ENCODE measurements at places on chromosomes 5 and 9.
A peak's percentile ranks its signal among the peaks of the same experiment; 100 is the strongest.

DNA sequence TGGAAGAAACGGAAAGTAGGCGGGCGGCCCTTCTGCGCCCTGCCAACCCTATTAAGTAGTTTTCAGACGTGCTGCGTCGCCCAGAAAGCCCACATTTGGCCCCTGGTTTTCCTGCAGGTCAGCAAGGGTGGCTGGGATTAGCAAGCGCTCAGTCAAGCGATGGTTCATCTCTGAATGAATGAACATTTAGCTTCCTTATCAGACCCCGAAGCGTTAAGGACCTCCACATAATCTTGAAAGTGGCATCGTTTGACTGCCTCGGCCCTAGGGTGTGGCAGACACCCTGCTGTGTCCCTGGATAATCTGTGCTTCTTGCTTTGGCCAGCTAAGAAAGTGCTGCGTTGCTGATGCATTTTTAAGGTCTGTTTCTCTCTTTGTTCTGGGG lies 684 bp downstream of the TOR1B start:
- DNase-seq = no peak

DNA sequence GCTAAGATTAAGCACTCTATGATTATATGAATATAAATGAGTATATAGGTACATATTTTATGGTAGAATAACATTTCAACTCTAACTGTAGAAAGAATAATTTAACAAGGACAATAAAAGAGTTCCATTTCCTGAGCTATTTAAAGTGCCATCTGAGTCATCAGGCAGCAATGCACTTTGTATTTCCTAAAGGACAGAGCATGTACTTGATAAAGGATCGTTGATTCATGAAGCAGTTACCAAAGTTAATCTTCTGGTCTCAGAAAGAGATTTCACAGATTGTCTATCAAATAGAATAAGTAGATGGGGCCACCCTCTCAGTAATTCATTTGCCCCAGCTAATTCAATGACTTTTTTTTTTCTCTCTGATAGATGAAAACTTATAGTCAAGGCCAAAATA lies 747.8 kb downstream of the CDH18 start:
- no peak for DNase-seq

DNA sequence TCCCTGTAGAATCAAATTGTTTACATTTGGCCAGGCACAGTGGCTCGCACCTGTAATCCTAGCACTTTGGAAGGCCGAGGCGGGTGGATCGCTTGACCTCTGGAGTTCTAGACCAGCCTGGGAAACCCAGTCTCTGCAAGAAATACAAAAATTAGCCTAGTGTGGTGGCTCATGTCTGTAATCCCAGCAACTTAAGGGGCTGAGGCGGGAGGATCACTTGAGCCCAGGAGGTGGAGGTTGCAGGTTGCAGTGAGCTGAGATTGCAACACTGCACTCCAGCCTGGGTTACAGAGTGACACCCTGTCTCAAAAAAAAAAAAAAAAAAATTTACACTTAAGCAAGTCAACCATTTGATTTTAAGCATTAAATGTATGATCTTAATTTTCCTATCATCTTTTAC lies 17.5 kb upstream of the IQGAP2 start:
- no peak for DNase-seq

DNA sequence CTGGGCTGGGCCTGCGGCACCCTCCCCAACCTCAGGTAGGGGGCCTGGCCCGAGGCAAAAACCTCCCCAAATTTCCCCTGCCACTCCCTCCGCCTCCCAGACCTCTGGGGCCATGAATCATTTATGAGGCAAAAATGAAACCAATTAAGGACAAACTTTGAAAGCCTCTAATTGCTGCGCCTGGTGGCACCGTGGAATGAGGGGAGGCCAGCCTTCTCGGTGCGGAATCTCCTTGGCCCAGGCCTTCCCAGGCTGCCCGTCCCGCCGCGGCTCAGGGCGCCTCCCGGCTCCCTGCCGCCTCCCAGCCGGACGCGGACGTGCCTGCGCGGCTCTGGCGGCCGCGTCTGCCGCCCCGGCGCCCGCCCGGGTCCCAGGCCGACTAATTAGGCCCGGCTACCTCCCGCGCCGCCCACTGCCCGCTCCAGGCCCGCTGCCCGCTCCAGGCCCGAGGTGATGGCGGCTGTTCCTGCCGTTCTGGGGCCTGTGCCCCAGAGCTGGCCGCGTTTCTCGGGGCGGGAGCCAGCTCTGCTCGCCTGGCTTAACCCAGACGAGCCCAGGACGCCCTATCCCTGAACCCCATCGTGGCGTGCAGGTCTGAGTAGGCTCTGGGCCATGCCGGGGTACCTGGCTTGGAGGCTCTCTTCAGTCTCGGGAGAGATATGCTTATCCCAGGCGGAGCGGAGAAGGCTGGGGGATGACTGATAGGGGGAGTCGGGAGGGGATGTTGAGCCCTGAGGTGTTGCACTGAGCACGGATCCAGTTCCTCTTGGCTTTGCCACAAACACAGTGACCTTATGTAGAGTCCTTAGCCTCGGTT lies 20.1 kb downstream of the CXXC5 start:
- no peak for DNase-seq

- no peak for DNase-seq
These were observed 196.7 kb downstream of the PBX3 start for GRCh38 chr9:125943831-125944230.

- peak; percentile 76 for DNase-seq
These were observed 261.4 kb upstream of the KLF4 start for GRCh38 chr9:107750741-107751566.

All from kidney glomerular epithelial cell (primary cell).